ENCODE measurements at places on chromosomes 2 and 18.
A peak's percentile ranks its signal among the peaks of the same experiment; 100 is the strongest.

GRCh38 chr18:44425161-44425560, 255.5 kb upstream of the SETBP1 start:
- DNase-seq = no peak

GRCh38 chr2:126909366-126909765, 10.7 kb downstream of the TEX51 start:
- no peak for DNase-seq

- no peak for DNase-seq
These were observed 467.0 kb upstream of the PKDCC start for GRCh38 chr2:41580806-41581205.

GRCh38 chr2:65072181-65072970, 16.2 kb downstream of the CEP68 start:
- DNase-seq = no peak

- peak; percentile 36 for DNase-seq
These were observed 42.9 kb downstream of the NCK2 start for GRCh38 chr2:105787376-105788318.

DNA sequence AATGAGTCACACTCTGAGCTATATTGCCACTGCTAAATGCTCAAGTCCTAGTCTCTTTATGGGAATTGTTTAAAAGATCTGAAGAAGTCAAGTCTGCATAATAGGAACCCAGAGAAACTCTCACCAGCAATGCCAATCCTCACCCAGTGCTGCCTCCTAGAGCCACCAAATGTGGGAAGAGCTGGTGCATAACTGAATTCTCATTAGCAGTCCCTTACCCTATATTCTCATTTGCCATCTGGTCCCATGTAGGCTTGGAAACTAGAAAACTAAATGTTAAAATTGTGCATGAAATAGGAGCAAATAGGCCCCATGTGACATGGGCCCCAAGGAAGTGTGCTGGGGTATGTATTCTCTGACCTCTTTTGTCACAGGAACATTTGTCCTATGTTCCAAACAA, 224.4 kb upstream of the SMAD2 start:
- DNase-seq = no peak

DNA sequence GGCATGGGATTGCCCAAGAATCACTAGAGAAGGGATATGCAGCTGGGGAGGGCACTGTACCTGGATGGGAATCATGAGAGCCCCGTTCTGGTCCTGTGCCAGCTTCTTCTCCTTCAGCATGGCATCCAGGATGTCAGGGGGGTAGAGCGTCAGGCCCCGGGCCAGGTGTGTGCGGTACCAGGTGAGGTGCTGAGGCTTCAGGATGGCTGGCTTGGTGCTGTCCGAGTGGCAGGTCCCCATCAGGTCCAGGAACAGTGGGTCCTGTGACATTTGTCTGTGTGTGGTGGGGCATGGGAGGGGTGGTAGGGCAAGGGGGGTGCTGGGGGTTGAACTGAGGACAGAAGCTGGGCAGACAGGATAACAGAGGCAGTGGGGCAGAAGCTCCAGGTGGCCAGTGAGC, 13.2 kb downstream of the CFAP65 start:
- DNase-seq = no peak

DNA sequence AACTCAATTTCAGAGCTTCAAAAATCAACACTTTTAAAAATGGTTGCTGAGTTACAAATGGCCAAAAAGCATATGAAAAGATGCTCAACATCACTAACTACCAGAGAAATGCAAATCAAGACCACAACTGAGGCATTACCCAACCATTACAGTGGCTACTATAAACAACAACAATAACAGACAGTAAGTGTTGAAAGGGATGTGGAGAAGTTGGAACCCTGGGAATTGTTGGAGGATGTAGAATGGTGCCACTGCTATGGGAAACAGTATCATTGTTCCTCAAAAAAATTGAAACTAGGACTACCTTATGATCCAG, 173.3 kb upstream of the SPRED2 start:
- no peak for DNase-seq

GRCh38 chr18:41643427-41643826, 311.6 kb upstream of the PIK3C3 start:
- DNase-seq = no peak

Data from stimulated activated CD4-positive, alpha-beta T cell treated with anti-CD3 and anti-CD28 coated beads, Interleukin-15, amount 100 ng/mL, for 1 hour (primary cell).